ENCODE measurements at places on chromosomes 13 and 19.
A peak's percentile ranks its signal among the peaks of the same experiment; 100 is the strongest.

DNA sequence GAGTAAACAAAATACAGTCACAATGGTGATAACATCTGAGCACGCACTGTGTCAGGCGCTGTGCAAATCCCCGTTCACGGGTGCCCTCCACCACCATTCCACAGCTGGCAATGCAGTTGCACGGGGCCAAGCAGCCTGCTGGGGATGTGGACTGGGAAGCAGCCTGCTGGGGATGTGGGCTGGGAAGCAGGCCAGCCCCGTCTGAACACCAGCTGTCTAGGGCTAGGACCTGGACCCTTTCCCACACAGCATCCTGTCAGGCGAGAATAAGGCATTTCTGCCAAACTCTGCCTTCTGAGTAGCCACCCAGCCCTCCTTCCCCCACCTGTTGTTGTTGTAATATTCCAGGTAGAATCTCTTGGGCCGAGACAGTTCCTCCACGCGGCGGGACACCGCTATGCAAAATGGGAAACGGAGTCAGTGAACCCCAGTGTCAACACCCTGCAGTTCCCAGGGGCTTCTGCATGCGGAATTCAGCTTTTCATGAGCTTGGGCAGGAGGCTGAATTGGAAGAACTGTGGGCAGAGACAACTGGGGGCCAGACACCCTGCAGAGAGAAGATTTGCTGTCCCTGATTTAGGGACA is 27.8 kb upstream of the MIER2 start:
- DNase-seq, result peak; percentile 80

GRCh38 chr19:48896191-48896720 is 2.3 kb downstream of the TULP2 start:
- peak; percentile 75 for DNase-seq

- DNase-seq, result peak; percentile 50
These were observed 643 bp downstream of the SLC7A1 start for GRCh38 chr13:29594710-29595379.

DNA sequence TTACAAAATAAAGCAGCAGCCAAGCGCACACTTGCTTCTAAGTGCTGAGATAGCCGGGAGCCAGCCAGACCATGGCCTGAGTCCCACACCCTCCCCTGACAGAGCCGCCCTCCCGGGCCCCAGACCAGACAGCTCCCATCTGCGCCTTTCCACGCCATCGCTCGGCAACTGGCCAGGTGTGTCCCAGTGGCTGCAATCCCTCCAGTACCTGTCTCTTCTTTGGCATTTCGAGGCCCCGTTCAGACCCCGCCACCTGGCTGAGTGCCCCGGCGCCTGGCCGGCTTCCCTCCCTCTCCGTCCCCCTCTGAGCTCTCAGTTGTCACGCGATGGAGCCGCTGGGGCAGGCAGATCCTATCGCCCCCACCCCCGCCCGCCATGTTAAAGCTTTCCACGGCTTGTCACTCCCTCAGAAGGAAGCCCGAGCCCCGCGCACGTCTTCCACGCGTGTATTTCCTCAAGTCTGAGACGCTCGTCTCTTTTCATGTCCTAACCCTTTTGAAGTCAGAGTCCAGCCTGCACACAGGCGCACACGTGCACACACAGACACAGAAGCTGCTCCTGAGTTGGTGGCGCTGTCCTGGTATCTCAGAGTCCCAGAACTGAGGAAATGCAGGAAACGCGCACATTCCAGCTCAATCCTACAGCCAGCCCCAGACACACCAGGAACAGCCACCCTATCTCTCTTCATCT is 7.9 kb downstream of the MLLT1 start:
- peak; percentile 90 for DNase-seq

DNA sequence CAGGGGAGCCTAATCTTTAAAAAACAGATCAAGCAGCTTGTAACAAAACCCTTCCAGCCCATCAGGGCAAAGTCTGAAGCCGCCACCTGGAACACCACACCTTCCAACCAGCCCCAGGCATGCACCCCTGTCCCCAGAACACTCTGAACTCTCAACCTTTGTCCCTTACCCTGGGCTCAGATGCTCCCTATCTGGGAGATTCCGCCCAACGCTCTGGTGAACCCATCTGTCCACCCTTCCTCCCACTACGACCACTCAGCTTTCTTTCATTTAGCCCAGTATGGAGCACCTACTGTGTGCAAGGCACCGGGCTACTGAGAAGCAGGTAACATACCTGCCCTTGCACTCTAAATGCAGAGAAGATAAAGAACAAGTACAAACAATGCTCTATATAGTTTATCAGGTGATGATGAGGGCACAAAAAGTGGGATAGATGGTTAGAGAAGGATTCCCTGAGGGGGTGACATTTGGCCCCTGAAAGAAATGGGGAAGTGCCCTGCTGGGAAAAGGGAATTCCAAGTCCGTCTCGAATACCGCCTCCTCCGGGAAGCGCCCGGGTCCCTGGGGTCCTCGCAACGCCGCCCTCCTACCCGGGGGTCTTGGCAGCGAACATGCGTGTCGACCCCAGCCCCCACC is 629 bp downstream of the PEPD start:
- no peak for DNase-seq

GRCh38 chr13:68019901-68020300 is 789.8 kb upstream of the PCDH9 start:
- no peak for DNase-seq

DNA sequence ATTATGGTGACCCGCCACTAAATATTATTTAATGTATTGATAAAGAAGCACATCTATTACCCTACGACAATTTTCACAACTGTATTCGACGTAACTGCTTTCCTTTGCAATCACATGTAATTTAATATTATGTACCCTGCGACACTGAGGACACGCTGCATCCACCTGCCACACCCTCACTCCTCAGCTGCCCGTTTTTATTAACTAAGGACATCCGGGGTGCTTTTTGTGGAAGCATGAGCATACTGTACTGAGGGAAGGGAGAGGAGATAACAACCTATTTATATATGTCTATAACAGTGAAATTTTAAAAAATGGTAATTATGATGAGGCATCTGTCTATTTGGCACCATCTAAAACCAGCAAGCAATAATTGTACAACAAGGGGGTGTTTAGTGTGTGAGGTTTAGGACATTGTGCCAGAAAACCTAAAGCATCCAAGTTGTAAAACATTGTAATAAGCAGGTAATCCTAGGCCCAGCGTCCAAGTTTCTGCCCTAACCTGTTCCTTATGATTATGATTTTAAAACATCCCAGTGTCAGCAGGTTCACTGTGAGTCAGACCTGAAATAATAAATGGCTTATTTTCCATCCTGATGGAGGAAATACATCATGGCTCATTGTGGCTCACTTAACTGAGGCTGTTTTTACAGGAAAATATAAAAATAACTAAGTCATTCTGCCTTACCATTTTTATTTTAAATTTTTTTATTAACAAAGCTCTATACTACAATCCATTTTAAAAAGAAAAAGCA is 56.3 kb downstream of the FOXO1 start:
- DNase-seq, result peak; percentile 52

DNA sequence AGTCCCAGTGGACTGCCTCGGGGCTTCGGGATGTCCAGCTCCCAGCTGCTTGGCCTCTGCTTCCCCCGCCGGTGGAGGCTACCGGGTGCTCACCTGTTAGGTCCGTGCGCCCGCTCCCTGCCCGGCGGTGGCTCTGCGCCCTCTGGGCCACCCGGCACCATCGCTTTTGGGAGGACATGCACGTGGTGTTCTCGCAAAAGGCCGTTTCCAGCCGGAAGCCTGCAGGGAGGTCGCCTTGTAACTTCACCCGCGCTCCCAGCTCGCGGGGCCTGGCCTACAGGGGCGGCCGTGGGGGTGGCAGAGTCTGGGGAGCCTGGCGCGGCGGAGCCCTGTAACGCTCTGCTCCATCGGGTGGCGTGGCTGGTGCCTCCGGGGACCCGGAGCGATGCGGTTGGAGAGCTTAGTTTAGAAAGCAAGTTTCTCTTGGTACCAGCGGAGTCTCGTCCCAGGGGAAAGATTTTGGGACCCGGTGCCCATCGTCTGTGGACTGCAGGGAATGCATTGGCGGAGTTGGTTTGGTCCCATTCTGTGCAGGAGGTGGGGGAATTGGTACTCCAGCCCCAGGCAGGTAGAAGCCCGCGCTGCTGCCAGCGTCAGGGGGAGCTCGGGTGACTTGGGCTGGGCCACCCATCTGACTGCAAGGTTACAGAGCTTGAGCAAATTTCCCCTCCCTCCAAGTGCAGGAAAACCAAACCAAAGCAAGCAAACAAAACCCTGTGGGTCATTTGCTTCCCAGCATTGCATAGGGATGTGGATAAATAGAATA is 673 bp downstream of the SPATA13 start:
- DNase-seq, result no peak

GRCh38 chr19:40754611-40755247 is 3.7 kb downstream of the SNRPA start:
- DNase-seq, result no peak

GRCh38 chr19:57305056-57305455 is 15.2 kb upstream of the ZNF543 start:
- DNase-seq, result peak; percentile 31

GRCh38 chr13:59413126-59413525 is 750.6 kb downstream of the DIAPH3 start:
- no peak for DNase-seq

GRCh38 chr13:94901070-94901469 is 188.7 kb upstream of the SOX21 start:
- DNase-seq, result no peak

- DNase-seq, result peak; percentile 66
These were observed 2.7 kb upstream of the PLIN3 start for GRCh38 chr19:4870025-4870700.

- no peak for DNase-seq
These were observed 10.2 kb downstream of the C19orf25 start for GRCh38 chr19:1468821-1469254.

GRCh38 chr13:20550799-20551198 is 16.2 kb upstream of the IFT88 start:
- no peak for DNase-seq

DNA sequence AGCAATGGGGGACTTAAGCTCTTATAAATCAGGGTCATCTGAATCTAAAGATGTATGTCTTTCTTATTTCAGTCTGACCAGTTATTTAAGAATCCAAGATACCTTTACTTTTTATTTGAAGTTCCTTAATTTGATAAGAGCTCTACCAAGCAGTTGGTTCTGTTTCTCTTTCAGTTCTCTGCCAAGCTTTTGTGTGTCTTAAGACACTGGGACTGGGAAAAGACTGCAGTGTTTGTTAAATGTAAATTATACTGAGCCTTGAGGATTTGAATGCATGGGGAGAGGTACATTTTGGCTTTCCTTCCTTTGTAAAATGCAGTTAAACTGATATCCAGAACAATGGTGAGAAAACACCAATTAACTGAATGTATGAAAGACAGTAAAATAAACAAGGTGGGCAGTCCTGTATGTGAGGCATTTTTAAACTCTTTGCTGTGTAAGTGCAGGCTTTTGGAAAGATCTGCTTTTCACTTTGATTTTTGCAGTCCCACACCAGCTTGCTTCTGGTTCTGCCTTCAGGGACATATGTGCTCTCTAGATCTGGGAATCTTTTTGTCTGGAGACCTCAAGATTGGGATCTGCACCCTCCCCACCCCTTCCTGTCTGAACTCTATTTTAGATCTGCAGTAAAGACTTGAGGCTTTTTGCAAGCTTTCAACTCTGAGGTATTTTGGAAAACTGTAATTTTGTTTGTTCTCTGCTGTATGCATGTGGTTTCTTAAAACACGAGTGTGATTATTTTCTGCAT is 77.6 kb downstream of the LRCH1 start:
- DNase-seq, result peak; percentile 48

- no peak for DNase-seq
These were observed 420.4 kb downstream of the EFNB2 start for GRCh38 chr13:106115081-106115480.
